Endodermal cell (in vitro differentiated cells): ENCODE measurements at places on chromosomes 5 and 9.

- no peak for DNase-seq
Measured at GRCh38 chr9:106019039-106019680, 324.8 kb downstream of the TMEM38B start.

GRCh38 chr9:129175825-129176633 is 2.0 kb downstream of the IER5L start:
- DNase-seq = peak; percentile 94

- no peak for DNase-seq
Measured at GRCh38 chr9:1055166-1055565, 5.0 kb downstream of the DMRT2 start.

DNA sequence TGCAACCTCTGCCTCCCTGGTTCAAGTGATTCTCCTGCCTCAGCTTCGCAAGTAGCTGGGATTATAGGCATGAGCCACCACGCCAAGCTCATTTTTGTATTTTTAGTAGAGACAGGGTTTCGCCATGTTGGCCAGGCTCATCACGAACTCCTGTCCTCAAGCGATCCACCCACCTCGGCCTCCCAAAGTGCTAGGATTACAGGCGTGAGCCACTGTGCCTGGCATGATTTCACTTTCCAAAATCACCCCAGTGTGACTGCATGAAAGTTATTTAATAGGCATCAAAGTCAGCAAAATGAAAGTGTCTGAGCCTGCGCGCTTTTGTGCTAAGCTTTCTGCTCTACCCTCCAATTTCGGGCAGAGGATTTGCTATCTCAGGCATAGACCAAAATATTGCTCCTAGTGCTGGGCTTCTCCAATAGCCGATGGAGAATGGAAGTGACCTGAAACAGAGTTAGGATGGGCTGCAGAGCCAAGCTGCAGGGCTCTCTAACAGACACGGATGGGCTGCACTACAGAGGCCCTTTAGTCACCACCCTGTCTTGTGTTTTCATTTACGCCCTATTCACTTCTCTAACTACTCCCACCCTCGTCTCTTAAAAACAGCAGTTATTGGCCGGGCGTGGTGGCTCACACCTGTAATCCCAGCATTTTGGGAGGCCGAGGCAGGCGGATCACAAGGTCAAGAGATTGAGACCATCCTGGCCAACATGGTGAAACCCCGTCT is 44.3 kb downstream of the RETREG1 start:
- no peak for DNase-seq

DNA sequence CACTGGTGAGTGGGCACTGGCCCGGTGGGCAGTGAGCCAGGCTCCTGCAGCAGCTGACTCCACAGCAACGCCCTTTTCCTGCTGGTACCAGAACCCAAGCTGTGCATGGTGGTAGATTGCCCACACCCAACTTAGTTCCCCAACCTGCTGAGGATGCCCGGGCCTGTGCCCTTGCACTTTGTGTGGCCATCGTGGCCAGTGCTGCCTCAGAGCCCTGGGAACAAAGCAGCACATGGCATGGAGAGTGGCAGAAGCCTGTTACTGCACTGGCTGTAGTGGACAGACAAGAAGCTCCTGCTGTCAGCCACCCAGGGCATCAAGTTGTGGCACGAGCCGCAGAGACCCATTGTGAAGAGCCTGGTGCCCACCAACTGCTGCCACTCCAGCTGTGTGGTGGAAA is 612.9 kb downstream of the DNAH5 start:
- peak; percentile 43 for DNase-seq

GRCh38 chr9:120538339-120538738 is 41.6 kb downstream of the CDK5RAP2 start:
- no peak for DNase-seq

DNA sequence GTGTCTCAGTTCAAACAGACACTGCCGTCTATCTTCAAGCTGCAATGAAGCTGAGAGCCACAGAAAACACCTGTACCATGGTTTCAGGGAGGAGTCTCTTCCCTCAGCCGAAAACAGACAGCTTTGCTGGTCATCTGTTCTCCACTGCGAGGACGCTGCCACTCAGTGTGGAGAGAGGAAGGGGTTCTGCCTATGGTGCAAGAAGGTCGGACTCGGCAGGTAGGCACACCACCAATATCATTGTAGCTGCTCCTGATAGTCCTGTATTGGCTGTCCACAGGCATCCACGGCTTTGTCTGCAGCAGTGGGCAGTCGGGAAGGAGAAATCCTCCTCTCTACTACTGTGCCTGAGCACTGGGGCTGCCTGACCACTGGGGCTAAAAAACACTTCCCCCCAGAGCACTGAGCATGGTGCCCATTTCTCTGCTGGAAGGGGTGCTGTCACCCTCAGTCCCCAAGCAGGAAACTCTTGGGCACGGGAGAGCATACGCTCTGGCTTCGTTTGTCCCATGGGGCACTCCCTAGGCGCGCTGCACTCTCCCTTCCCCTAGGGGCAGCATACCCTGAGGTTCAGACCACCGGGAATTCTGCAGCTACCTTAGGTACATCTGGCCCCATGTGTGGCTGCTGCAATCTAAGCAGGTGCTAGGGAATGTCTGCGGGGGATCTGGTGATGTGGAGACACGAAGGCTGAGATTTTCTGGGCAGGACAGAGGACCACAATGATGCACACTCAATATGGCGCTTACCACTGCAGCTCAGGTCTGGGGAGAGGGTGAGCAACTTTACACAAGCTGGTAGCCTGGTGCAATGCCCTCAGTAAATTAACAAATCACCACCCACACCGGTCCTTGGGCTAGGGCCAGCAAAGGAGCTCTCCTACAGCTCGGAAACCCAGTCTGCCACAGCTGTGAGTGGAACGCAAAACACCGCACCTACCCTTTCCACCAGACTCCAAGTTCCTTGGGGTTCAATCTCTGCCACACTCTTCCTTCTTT is 880.9 kb upstream of the SEMA6A start:
- DNase-seq = peak; percentile 89

- no peak for DNase-seq
Measured at GRCh38 chr5:606526-607399, 5.4 kb upstream of the CEP72 start.

GRCh38 chr9:113380869-113381378 is 4.1 kb upstream of the HDHD3 start:
- no peak for DNase-seq

DNA sequence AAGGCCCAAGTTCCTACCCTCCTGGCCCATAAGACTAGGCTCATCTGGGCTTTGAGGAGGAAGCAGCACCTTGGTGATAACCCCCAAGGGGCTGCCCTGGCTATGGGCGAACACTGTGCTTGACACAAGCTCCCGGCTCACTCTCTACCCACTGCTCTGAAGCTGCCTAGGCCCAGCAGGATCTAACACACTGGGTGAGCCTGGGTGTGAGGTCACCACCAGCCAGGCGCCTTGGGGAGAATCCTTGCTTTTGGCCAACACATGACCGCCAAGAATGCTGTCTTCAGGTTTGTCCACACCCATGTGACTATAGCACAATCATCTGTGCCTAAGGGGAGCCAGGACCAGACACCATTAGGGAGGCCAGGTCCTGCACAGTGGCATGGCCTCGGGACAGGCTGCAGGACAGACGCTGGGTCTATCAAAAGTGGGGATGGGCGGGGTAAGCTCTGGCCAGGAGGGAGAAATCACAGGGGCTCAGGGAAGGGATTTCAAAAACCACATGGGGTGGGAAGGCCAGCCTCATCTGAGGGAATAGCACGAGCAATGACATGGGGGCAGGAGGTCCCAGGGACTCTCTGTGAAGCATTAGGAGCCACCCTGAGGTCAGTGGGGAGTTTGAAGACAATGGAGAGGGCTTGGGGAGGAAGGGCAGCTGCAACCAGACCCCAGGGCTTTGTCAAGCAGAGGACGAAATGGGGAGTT is 29.6 kb downstream of the BICD2 start:
- DNase-seq = peak; percentile 35

DNA sequence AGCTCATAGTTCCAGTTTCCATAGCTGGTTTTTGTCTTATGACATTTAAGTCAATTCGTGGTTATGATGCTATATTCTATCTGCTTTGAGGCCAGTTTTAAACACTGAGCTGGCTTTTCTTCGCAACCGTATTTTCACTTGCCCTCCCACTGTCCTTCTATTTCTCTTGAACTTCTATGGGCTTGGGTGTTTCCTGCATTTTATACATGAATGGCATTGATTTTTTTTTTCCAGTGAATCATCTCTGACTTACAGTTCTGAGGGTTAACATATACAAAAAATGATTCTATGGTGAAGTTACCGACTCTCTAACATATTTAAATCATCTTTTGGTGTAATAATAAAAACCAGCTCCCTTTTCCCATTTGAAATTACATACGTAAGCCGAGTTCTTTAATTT is 88.2 kb downstream of the SREK1 start:
- DNase-seq = no peak

- DNase-seq = no peak
Measured at GRCh38 chr9:1698991-1699390, 316.2 kb upstream of the SMARCA2 start.

GRCh38 chr5:28954074-28954473 is 1915.7 kb upstream of the CDH9 start:
- no peak for DNase-seq

GRCh38 chr9:97758334-97758916 is 61.3 kb upstream of the XPA start:
- no peak for DNase-seq

GRCh38 chr9:136395020-136395340 is 5.0 kb downstream of the SNAPC4 start:
- no peak for DNase-seq

GRCh38 chr5:137200906-137201700 is 298.0 kb downstream of the SPOCK1 start:
- DNase-seq = peak; percentile 38

DNA sequence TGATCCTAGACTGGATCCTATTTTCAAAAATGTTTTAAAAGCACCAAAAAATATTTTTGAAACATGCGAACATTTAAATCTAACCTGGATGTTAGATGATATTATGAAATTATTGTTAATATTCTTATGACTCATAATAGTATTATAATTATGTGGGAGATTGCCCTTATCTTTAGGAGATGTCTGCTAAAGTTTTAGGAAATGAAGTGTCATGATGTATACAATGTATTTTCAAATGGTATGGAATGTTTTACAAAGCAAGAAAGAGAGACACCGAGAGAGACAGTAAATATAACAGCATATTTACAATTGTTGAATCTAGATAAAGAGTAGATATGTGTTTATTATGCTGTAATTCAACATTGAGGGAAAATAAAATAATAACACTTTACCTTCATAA is 455.9 kb downstream of the ACTL7B start:
- DNase-seq = no peak

GRCh38 chr9:83431101-83432060 is 106.8 kb downstream of the FRMD3 start:
- no peak for DNase-seq

DNA sequence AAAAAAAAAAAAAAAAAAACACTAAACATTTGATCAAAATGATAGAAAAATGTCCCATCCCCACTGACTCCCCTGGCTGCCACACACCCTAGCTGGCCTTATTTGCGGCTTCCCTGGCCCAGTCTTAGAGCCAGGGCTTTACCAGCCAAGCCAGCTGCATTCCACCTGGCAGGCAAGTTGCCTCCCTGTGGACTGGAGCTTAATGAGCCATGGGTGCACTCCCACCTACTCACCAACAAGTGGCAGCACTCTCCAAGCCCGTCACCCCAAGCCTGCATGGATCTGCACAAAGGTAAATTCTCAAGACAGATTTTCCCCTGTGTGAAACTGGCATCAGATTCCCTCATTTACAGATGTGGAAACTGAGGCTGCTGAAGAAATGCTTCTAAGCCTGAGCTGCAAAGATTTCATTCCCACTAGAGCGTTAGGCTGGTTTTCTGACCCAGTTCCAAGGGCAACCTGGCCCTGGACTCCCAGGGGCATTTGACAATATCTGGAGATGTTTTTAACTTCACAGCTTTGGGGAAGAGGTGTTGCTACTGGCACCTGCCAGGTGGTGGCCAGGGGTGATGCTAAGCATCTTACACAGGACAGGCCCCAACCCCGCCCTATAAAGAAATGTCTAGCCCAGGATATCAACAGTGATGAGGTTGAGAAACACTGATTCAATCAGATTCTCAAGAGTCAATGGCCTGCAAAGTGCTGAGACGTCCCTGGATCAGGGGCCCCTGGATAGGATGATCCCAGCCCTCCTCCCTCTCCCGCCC is 21.9 kb upstream of the VDAC1 start:
- DNase-seq = peak; percentile 92

- DNase-seq = no peak
Measured at GRCh38 chr9:117783828-117784227, 79.6 kb downstream of the TLR4 start.

DNA sequence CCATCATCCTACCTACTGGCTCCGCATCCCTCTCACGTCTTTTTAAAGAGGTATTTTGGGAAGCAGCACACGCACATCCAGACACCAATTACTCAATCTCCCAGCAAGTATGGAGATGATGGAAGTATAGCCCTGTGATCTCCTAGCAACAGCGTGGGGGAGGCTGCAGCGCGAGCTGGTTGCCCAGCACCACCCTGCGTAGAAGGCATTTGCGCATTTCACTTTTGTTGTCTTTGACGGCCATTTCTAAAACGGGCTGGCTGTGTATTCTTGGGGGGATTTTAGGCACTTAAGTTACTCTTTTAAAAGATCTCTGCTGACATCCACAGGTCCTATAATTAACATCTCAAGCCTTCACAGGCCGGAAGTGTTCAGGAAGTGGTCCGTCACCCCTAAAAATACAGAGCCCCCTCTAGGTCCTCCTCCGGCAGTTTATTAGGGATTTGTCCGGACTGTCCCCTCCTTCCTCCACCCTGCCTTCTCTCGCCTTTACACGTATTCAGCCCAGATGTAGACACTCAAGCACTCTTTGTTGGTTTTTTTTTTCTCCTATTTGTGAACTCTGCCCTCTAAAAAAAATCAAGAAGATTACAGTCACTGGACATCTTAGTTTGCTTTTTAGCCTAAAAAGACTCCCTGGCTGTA is 371.4 kb downstream of the NTRK2 start:
- no peak for DNase-seq

DNA sequence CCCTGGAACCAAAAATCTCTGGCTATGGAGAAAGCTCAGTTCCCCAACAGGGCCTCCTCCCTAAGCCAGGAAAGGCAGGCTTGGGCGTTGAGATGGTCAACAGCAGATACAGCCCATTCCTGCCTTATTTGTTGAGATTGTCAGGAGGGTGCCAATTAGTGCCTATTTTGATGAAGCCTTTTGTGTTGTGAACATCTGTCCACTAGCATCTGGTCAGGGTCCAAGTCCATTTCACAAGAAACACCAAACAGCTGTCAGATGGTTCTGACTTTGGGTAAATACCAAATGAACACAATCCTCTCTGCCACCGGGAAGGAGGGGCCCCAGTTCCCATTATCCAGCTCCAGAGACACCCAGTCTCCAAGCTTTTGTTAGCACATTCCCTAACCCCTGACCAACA is 19.9 kb downstream of the SEMA6A start:
- peak; percentile 55 for DNase-seq
